Stimulated activated CD8-positive, alpha-beta memory T cell treated with anti-CD3 and anti-CD28 coated beads, Interleukin-4, amount 100 ng/mL, for 24 hours (primary cell): ENCODE measurements at places on chromosomes 3 and 15.

- DNase-seq, result no peak
These were observed 63.2 kb downstream of the DGKG start for GRCh38 chr3:186298876-186299275.

DNA sequence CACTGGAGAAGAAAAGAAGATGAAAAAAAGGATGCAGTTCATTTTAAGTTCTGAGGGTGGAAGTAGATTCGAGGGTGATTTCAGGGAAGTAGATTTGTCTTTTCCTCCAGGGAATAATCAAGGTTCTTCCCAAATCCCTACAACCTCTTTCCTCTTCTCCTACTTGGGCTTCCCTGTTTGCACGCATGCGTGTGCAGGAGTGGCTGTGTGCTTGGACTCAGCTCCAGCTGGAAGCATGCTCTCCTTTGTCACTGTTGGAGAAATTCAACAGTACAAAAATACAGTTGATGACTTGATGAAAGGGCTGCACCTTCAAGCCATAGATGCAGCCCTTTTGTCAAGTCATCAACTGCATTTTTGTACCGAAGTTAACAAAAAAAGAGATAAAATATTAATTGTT, 3.8 kb downstream of the OR5K2 start:
- DNase-seq, result no peak

GRCh38 chr3:161070252-161070930, 34.8 kb downstream of the B3GALNT1 start:
- no peak for DNase-seq

GRCh38 chr3:187063286-187064121, 75.8 kb downstream of the RPL39L start:
- no peak for DNase-seq

- DNase-seq, result no peak
These were observed 215.9 kb downstream of the MEIS2 start for GRCh38 chr15:36884518-36884875.

DNA sequence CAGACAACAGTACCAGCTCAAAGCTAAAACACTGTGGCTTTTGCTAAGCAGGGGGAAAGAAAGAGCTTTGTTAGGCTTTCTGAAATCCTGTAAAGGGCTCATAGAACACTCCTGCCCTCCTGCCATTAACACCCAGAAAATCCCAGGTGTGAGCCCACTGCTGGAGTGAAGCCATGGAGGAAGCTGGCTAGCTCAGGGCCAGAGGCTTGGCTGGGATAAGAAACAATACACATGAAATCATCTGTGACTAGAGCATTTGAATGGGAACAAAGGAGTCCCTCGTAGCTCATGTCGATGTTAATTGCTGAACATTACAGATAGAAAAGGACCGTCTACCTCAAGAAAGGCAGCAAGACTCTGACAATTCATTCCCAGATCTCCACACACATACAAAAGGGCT, 23.5 kb downstream of the RUVBL1 start:
- DNase-seq, result no peak

DNA sequence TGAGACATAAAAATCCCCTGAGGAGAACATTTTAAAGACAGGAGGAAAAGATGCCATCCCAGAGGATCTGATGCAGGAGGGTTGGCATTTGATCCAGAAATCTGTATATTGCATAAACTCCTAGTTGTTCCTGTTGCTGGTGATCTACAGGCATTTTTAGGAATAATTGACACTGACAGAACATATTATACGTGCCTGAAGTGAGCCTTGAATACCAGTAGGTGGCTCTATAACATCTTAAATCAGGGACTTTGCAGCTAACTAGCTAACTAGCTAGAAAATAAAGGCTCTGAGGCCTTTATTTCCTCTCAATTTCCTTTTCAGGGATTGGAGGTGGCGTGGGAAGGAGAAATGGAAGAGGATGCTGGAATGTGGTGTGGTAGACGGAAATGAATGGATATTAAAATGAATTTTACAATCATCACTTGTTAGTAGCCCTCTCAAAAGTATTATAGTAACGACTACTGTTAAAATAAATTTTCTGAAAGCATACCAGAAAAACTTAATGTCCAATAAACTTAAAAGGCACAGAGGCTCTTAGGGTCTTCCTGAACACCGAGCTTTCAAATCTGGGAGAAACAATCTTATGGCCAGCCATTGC, 73.8 kb upstream of the ZBED2 start:
- DNase-seq, result no peak

GRCh38 chr3:10962481-10963036, 30.0 kb upstream of the SLC6A1 start:
- DNase-seq, result no peak

DNA sequence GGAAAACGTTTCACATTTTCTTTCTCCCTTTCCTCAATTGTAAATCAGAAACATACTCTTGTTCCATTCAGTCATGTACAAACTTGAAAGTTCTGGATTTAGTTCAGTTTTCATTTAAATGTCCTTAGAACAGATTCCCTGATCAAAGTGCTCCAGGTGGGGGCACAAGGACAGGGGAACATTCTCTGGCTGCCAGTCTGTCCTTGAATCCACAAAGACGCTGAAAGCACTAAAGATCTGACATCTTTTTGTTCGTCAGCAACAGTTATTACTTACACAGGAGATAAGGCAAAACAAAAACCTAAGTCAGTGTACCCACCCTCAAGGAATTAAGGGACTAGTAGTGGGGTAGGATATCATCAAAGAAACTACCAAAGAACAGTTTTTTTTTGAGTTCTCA, 139.2 kb downstream of the GHSR start:
- DNase-seq, result no peak

DNA sequence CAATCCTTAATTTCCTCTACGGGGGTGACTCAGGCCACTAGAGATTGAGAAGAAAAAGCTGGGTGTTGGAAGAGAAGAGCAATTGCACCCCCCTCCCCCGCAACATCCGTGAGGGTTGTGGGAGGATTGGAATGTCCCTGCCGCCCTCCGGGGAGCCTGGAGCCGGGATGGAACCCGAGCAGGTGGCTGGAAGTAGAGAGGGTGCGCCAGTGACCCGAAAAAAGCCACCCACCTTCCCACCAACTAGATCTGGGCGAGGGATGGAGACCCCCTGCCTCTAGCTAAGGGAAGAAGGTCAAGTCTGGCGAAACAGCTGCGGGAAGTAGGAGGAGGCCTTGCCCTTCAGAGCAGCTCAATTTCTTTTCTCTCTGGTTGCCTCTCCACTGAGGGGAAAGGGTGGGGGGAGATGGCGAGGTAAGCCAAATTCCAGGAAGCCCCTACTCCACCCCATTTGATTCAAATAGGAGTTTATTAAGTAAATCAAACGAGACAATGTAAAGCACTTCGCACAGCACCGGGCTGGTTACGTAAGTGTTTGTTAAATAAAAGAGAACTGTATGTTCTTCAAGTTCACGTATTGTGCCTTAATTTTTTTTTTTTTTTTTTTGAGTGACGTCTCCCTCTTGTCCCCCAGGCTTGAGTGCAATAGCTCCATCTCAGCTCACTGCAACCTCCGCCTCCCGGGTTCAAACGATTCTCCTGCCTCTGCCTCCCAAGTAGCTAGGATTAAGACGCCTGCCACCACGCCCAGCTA, 1.1 kb upstream of the WWTR1 start:
- no peak for DNase-seq

DNA sequence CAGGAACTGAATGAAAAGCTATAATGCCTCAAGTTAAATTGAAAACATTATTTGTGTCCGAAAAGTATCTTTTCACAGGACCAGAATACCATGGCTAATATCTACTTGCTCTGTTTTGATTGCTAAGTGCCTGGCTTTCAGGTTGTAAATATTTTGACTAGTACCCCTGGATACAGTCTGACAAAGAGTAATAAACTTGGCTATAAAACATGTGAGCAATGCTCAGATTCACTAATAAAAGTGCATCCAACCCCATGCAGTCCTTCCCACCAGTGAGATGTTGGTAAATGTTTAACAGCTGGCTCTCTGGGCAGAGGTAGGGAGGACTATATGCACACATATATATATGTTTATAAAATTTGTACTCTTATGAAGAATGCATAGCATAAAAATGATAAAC, 281.8 kb upstream of the TGFBR2 start:
- no peak for DNase-seq

DNA sequence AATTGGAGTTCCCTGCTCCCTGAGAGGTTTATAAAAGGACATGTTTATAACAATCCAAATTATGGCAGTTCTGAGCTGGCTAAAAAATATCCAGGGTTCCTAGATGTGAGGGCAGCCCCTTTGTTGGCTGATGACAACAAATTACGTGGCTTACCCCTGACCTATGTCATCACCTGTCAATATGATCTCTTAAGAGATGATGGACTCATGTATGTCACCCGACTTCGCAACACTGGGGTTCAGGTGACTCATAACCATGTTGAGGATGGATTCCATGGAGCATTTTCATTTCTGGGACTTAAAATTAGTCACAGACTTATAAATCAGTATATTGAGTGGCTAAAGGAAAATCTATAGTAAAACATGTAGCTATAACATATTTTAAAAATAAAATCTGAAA, 13.9 kb downstream of the AADAC start:
- DNase-seq, result no peak

DNA sequence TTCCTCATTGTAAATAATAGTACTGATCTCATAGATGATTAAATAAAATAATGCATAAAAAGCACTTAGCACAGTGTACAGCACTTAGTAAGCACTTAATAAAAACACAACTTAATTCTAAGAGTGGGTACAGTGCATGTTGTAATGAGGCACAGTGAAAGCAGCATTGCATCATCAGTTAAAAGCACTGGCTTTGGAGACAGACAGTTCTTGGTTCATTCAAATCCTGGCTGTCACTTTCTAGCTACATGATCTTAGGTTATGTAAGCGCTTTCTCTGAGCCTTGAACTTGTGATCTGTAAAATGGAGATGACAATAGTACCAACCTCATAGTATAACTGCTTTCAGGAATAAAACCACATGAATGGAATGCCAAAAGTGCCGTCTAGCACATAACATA, 151.5 kb downstream of the DPH6 start:
- DNase-seq, result no peak

- DNase-seq, result no peak
These were observed 302.2 kb upstream of the TPM1 start for GRCh38 chr15:62740141-62741004.

- DNase-seq, result no peak
These were observed 29.9 kb downstream of the LINGO1 start for GRCh38 chr15:77602800-77603199.

DNA sequence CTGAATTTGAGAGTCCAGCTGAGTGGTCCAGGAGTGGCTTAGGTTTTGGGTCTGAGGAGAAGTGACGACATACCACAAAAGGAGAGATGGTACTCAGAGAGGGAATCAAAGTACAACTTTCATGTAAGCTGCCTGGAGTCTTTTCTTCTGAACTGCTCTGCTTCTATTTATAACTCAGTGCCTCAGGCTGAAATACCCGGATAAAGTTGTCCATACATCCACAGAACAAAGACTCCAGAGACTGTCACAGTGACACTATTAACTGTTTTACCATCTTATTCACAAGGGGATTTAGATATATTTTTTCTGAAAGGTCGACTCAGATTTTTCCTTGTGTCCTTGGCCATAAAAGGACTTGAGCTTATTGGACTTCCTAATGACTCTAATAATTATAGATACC, 264.3 kb upstream of the DNAJC19 start:
- DNase-seq, result no peak

DNA sequence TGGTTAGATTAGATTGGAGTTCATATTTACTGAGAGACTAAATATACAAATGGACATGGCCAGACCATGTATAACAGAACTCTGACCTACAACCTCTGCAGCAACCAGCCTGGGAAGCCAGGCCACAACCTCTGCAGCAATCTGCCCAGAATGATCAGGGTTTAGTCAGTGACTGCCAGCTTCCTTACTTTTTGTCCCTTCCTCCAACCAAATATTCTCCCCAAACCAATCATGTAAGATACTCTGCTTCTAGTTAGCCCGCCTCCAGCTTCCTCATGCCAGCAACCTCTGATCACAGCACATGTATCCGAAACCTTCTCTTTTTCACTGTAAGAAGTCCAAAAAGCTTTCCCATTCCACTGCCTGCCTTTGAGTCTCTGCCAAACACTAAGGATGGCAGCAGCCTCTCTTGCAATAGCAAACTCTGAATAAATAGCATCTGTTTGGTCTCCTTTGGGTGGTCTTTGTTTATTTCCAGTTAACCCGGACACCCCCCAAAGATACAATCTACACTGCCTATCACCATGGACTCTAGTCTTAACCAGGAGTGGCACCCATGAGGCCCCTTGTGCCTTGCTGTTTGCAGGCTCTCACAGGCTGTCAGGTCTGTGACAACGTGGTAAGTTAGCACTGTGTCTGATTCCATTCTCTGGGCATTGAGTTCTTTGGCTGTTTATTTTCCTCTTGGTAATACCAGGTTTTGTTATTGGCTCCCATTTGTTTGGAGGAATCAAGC, 102.2 kb downstream of the ERC2 start:
- no peak for DNase-seq

GRCh38 chr3:23961913-23962312, 16.8 kb downstream of the NR1D2 start:
- no peak for DNase-seq

DNA sequence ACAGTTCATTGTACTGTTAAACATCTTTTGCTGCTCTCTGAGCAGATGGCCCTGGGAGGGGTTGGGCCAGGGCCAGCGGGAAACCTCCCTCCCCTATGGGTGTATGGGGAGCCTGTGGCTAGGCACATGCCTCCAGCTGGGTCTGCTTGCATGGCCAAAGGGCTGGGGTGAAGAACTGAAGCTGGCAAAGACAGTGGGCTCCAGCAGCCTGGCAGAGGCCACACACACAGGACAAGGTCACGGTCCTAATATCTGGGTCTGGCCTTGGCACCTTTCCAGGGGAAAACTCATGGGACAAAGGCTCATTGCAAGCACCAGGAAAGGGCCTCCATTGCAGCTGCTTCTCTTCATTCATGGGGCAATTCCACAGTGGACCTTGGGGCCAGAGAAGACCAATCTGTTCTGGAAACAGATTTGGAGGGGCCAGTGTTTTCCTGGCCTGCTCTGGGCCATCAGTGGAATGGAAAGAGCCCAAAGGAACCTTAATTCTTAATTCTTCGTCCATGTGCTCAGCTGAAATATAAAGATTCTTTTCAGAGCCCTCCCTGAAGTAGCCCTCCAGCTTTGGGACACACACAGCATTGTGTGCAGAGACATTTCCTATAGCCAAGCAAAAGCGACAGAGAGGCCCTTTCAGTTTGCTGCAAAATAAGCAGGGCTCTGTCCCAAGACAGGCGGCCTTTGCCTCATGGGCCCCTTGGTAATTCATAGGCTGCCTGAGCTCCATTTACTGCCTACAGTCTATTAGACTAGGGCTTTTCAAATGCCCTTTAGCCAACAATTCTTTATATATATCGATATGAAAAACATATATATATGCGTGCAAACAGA, 11.3 kb upstream of the LIMD1 start:
- DNase-seq, result no peak

- no peak for DNase-seq
These were observed at the start of gene ARNT2 for GRCh38 chr15:80404057-80404760. Gene ARNT2, plus strand, starts transcription at chr15:80404382. Its CDS starts 134 bp downstream, at chr15:80404516.

GRCh38 chr3:38723569-38724391, 74.3 kb upstream of the SCN5A start:
- no peak for DNase-seq

DNA sequence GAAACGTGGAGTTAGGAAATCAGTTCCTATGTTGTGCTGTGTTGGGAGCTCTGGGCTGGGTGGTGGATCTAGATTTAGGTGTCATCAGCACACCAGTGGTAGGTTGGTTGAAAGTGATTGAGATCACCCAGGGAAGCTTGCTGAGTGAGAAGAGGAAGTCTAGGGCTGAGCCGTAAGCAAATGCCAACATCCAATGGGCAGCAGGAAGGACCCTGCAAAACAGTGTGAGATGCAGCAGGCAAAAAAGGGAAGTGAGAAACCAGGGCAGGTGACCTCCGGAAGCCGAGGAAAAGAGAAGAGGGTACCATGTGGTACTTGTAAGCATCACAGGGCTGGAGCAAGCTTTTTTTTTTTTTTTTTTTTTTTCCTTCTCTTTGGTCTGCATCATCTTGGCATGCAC, 15.9 kb upstream of the COPG1 start:
- no peak for DNase-seq

- no peak for DNase-seq
These were observed 297.2 kb downstream of the RPLP1 start for GRCh38 chr15:69749797-69750196.
